ENCODE measurements at places on chromosomes 7 and 10.

- no peak for DNase-seq
These were observed 43.4 kb upstream of the GHITM start for GRCh38 chr10:84095811-84096497.

DNA sequence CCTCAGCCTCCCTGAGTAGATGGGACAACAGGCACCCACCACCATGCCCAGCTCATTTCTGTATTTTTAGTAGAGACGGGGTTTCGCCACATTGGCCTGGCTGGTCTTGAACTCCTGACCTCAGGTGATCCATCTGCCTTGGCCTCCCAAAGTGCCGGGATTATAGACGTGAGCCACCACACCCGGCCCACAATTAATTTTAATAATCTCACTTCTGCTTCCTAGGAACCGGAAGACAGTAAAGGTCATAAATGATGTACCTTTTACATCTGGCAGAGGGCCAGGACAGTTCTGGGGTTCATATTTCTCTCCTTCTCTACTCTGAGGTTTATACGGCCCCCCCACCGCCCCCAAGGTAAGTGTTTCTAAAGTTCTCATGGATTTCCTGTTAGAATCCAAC lies 31.2 kb upstream of the AOAH start:
- no peak for DNase-seq

- DNase-seq: no peak
These were observed 330.0 kb downstream of the RNLS start for GRCh38 chr10:88253128-88253527.

GRCh38 chr7:136324073-136324704 lies 347.0 kb upstream of the MTPN start:
- DNase-seq: no peak

DNA sequence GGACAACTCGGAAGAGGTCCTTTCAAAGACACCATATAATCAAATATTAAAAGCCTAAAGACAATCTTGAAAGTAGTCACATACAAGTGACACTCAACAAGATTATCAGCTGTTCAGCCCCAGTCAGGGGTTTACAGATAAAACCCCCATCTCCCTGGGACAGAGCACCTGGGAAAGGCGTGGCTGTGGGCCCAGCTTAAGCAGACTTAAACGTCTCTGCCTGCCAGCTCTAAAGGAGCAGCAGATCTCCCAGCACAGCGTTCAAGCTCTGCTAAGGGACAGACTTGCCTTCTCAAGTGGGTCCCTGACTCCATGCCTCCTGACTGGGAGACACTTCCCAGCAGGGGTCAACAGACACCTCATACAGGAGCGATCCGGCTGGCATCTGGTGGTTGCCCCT lies 18.0 kb downstream of the CDCA7L start:
- no peak for DNase-seq

DNA sequence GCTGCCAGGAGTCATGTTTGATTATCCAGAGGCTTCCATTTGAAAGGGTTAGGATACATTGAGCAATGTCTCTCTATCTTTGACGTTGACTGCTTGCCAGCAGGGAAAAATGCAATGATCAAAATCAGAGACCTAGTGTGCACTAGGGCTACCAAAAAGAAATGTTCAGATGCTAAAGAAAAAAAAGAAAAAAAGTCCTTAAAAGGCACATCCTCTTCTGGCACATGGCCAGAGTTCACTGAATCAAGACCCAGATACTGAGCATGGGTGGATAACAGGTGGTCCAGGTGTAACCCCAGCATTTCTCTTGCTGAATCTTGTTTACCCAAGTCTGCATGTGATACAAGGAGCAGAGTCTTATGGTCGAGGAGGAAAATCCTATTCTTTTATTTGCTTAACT lies 899.3 kb downstream of the SORCS3 start:
- no peak for DNase-seq

DNA sequence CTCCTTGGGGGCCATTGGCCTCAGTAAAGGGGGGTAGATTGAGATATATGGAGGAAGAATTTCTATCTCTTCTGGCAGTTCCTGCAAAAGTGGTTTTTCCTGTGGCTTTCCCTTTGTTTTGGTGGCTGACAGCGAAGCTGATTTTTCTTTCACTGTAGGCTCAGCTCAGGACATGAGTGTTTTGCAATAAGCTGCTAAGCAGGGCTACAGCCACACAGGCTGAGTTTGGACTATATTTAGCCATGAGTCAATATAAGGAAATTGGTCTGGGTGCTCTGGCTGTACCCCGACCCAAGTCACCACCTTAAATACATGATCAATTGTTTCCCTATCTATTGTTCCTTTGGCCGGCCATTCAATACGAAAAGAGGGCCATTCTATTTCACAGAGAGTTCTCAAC lies 212.7 kb upstream of the KCND2 start:
- no peak for DNase-seq

GRCh38 chr10:93266858-93267257 lies 193.2 kb downstream of the CYP26A1 start:
- no peak for DNase-seq

- DNase-seq: no peak
These were observed 457 bp downstream of the ACADSB start for GRCh38 chr10:123009105-123009820.

- DNase-seq: no peak
These were observed 94.4 kb downstream of the GLRX3 start for GRCh38 chr10:130230611-130231010.

DNA sequence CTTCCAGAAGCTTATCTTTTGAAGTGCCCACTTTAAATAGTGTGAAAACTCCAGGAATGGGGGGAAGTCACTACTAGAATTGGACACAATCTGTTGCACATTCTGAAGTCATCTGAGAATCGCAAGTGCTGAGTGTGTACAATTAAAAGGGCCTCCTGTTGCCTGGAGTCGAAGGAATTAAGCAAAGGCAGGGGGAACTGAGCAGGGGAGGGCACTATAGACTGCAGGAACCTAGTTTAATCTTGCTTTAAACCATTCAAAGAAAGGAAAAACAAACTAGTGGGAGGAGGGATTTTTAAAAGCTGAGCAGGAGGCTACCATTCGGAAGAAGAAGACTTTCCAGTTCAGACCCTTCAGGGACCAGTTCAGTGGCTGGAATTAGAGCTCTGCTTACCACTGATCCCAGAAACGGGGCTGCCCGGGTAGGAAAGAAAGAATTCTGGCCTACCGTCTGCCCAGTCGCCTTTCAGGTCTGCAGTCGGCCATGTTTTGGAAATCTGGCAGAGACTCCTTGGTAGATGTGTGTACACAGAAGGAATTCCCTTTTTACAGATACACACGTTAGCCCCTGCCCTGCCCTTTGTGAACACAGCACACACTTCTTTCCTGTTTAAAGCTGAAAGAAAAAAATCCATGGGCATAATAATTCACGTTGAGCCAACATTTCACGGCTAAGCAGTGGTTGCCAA lies 610.6 kb upstream of the FOXK1 start:
- DNase-seq: no peak

Data from Panc1 (cell line).